Glutamatergic neuron (in vitro differentiated cells): ENCODE measurements at places on chromosomes 1 and 21.

- no peak for DNase-seq
Observed at GRCh38 chr1:87204921-87205320, 123.8 kb upstream of the LMO4 start.

DNA sequence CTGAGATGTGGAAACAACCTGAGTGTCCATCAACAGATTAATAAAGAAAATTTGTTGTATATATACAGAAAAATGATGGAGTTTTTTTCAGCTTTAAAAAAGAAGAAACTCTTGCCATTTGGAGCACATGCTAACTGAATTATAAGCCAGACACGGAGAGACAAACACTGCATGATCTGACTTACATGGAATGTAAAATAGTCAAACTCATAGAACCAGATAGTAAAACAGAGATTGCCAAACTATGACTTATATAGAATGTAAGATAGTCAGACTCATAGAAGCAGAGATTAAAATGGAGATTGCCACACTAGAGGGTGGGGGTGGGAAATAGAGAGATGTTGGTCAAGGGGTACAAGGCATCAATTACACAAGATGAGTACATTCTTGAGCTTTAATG lies 1786.6 kb downstream of the PLA2G4A start:
- DNase-seq = no peak

DNA sequence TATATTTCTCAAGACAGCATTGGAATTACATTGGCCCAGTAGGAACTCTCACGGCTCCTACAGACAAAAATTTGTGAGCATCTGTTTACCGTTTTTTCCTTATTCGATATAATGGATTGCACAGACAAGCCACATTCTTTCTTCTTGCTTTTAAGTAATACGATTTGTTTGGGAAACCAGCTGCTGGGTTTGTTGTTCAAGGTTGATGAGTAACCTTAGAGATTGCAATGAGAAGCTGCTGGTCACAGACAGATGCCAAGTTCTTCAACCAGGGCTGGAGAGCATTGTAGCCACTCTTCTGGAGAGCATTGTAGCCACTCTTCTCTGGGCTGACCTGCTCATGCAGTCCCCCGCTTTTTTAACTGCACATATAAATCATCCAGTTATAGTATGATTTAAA lies 1.4 kb upstream of the MIA3 start:
- DNase-seq = no peak

DNA sequence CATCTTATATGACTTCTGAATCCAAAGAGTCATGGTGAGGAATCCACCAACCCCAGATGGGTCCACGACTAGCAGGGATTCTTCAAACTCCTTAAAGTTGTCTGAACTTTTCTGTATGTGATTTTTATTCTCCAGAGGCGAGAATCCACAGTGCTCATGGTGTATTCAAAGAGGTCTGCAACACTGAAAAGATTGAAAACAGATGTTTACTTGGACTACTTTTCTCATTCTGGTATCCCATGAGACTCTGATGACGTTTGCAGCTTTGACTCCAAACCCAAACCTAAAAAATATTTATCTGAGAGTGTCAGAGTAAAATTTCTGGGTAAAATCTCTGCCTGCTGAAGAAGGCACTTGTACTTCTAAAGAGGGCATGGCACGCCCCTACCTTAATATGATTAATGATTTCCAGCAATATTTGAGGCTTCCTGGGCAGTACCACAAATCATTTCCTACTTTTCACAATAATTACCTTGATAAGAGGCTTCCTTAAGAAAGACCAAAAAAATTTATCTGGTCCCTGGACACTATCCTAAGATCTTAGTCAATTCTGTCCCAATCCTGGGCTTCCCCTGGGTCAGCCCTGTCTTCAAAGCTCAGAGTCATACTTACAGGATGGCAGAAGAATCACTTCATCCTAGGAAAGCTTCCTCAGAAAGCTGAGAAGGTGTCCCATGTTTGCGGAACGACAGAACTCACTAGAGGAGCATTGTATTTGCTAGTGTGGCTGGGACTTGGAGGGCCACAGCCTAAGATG lies 76.5 kb upstream of the MAP10 start:
- no peak for DNase-seq

- no peak for DNase-seq
Observed at GRCh38 chr1:155890251-155890650, 20.9 kb downstream of the RIT1 start.

DNA sequence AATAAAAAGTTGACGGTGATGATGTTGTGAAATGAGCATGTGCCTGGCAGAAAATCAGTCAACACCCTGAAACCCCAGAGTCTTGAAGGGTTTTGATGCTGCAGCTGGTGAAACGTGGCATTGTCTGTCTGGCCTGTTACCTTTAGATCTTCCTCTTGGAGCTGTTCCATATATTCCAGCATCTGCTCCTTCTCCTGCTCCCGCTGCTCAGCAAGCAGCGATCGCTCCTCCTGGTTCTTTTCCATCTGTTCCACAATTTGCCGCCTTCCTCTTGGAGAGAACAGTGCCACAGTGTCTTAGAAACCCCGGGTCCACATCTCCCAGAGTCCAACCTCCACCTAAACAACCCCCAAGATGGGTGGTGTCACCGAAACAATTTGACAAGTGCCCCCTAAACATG lies 15.7 kb downstream of the CFAP45 start:
- DNase-seq = no peak

- DNase-seq = no peak
Observed at GRCh38 chr1:240602189-240602588, 9.8 kb downstream of the GREM2 start.

- no peak for DNase-seq
Observed at GRCh38 chr21:15667819-15668218, 62.0 kb upstream of the USP25 start.

GRCh38 chr21:29148530-29148929 lies 18.1 kb downstream of the MAP3K7CL start:
- no peak for DNase-seq

- no peak for DNase-seq
Observed at GRCh38 chr21:16773206-16773605, 739.6 kb upstream of the CXADR start.

DNA sequence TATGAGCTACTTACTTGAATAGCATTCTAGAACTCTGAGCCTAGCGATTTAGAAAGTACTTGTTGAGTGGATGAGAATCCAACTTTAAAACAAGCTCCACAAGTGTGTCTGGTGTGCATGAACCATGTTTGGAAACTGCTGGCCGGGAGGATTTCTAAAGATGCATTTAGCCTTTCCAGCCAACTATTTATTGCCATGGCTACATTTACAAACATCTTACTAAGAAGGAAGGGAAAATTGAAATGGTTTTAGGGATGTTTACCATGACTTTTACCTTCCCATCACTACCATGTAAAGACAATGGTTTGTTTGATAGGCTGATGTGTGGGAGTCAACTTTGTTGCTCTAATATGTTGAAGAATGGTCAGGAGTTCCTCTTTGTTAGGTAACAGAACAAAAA lies 37.7 kb upstream of the ARHGAP29 start:
- DNase-seq = no peak

DNA sequence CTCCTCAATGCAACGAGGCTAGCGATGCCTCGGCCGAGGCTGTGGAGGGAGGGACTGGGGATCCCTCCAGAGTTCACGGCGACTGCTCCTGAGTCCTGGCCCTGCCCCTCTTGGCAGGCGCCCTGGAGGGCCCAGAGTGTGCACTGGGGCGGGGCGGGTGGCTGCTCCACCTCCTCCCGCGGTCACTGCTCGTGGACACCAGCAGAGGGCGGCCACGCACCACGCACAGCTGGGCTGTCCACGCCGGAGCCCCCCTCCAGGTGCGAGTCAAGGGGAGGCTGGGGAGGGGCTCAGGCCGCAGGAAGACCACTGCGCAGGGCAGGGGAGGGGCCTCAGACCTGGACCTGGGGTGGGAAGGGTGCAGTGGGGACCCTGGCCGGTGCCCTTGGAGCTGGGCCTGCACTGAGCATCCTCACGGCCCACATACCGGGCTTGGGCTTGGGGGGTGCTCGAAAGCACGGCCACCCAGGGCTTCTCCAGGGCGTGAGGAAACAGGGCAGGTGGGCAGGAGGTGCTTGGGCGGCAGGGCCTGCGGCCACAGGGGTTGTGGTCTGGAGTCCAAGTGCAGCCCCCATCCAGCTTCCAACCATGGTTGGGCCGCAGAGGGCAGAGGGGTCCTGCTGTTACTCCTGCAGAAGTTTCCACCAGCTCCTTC lies 20.6 kb upstream of the TTC34 start:
- peak; percentile 61 for DNase-seq

GRCh38 chr1:154567386-154568156 lies at the start of gene CHRNB2:
Gene CHRNB2, plus strand, starts transcription at chr1:154567778. Its CDS starts 267 bp downstream, at chr1:154568045.
- DNase-seq = peak; percentile 81

DNA sequence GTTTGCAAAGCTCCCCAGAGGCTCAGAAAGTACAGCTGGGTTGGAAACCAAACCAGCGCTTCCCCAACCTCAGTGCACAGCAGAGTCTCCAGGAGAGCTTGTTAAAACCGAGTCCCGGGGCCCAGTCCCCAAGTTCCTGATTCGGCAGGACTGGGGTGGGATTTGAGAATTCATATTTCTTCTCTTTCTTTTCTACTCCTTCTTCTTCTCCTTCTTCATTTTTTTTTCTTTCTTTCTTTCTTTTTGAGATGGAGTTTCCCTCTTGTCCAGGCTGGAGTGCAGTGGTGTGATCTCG lies 136.8 kb downstream of the PGBD5 start:
- DNase-seq = no peak

GRCh38 chr1:29299446-29299845 lies 63.1 kb downstream of the PTPRU start:
- DNase-seq = no peak

DNA sequence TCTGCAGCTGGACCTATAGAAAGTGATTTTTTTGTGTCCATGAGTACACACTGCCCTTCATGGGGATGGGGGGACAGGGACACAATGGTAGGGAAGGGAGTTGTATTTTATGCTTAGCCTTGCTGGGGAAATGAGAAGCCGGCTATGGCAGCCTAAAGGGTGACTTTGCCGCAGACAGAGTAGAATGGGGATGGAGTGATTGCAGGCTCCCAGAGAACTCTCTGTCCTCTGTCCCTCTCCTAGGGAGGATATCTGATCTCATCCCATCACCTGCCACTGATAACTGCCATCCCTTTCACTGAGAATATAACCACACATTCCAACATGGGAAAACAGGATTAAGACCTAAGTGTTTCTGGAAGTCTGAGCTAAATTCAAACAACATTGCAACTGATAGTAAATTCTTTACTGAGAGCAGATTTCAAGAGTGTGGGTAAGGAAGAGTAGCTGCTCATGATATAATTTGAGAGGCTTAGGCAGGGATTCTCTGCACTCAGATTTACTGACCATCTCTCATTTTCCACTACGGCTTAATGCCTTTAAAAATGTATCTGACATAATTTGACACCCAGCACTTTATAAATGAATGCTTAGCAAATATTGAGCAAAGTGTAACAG lies 13.9 kb downstream of the SH2D1B start:
- DNase-seq = no peak

- no peak for DNase-seq
Observed at GRCh38 chr1:206687915-206688442, 3.3 kb downstream of the MAPKAPK2 start.

DNA sequence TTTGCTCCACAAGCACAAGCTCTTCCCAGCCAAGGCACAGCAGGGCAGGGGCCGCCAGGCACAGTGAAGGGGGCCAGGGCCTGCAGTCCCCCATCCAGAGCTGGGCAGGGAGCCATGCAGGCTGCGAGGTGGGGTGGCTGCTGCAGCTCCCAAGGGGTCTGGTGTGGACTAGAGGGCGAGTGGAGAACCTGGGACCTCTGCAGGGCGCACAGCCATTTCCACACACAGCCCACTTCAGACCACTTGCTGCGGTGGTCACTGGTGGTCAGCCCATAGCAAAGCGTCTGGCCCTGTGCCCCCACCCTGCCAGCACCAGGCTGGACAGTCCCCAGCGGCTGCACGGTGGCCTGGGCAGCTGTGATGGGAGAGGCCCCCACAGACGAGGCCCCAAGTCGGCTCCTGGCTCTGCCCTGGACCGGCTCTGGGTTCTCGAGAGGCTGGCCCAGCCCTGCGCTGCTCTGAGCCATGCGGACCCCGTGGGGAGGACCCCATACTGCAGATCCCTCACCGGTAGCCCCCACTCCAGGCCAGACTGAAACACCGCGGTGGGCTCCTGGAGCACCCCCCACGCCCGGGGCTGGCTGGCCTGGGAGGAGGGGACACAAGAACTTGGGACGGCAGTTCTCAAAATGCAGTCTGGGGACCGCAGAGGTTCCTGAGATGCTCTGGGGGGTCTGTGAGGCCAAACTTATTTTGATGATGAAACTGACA lies 47.1 kb upstream of the COL6A2 start:
- no peak for DNase-seq

- DNase-seq = no peak
Observed at GRCh38 chr1:204563307-204563706, 47.1 kb downstream of the MDM4 start.

DNA sequence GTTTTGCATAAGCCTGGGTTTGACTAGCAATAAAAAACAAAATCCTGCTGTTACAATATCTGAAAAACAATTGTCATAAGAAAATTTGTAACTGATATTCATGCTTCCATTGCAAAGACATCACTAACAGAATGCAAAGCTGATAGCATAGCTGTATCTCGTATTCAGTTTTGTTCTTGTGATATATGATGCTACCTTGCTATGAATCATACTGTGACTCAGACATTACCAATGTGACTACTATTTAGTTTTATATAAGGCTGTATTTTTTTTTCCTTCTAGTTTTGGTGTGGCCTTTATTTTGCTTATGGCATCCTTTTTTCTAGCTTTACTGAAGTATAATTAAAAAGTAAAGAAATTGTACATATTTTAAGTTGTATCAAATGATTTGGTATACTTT lies 1381.8 kb downstream of the MRPL39 start:
- DNase-seq = no peak

DNA sequence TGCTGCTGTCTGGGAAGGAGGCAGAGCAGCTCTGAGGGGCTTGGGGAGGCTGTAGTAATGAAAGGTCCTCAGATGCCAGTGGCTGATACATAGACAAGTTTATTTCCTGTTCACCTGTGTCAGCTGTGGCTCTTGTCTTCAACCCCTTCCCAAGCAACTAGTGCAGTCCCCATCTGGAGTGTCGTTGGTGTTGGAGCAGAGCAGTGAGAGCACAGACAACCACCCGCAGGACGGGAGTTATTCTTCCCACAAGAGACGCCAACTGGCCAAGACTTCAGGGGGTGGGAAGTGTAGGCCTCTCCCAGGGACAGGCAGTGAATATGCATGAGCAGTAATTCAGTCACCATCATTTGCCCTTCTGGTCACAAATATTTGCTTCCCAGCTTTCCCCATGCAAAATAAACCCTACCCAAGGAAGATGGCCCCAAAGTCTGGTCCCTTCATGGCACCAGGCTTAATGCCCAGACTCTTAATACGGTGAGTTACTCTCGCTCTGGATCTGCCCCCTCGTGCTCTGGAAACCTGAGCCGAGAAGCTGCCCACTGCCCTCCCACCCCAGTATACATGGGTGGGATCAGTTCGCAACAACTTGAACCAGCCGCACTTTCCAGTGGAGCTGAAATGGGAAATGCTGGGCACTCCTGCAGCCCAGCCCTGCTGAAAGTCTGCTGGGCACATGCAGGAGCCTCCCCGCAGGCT lies 153.5 kb upstream of the COL6A1 start:
- DNase-seq = no peak

- peak; percentile 77 for DNase-seq
Observed at GRCh38 chr1:45205910-45206721, at the start of gene ZSWIM5. Gene ZSWIM5, minus strand, starts transcription at chr1:45206605. Its CDS starts 255 bp downstream, at chr1:45206350.

- no peak for DNase-seq
Observed at GRCh38 chr1:241591736-241592135, 48.4 kb downstream of the CHML start.

GRCh38 chr21:40173816-40174215 lies 306.6 kb downstream of the PCP4 start:
- DNase-seq = no peak

GRCh38 chr21:32566741-32567389 lies 18.5 kb downstream of the TCP10L start:
- DNase-seq = no peak
